ENCODE measurements at places on chromosomes 13 and 19.

DNA sequence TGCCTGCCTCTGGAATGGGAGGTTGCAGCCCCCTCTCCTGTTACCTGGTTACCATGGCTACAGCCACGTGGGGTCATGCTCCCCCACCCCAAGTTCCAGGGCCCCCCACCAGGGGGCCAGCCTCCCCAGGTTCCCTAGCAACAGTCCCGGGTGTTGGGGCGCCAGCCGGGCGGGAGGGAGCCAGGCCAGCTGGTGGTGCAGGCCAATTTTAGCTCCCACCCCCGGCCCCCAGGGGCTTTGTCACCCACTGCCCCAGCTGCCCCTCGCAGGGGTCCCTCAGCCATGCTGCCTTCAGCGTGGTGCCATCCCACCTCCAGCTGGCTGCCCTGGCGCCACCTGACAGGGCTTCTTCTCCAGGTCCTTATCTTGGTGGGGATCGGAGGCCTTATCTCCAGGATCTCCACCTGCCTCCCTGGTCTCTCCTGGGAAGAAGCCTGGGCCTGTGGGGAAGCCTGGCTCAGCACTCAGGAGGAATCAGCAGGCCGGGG is 3.0 kb downstream of the MARK4 start:
- DNase-seq, result no peak

- DNase-seq, result no peak
Measured at GRCh38 chr13:30572859-30573275, 44.9 kb upstream of the USPL1 start.

DNA sequence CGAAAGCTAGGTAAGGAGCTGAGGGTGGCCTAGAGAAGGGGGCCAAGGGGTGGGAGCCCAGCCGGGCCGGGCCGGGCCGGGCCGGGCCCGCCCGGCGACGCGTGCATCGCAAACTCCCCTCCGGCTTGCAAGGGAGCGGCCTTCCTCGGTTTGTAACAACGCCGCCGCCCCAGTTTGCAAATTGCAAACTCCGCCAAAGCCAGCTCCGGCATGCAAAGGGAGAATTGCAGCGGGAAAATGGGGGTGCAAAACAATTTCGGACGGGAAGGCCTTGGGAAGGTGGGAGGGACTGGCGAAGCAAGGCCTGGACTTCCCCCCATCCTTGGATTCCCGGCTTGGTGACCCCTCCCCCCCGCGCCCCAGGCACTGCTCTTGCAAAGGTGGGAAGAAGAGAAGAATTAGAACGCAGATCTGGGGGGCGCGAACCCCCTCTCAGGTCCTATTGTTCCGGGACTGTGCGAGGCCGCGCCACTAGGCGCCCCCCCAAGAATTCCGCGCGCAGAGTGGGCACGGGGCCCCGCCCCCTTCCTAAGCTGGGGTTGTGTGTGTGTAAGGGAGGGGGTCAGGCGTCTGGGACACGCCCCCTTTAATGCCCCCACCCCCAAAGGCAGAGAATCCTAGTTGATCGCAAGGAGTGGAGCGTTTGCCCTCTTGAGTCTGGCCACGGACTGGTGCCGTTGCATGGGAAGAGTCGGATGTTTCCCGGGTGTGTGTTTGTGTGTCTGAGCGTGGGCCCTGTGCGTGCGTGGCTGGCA is 926 bp downstream of the PRR12 start:
- DNase-seq, result no peak

- peak; percentile 94 for DNase-seq
Measured at GRCh38 chr19:2540646-2541454, 64.9 kb downstream of the GADD45B start.

DNA sequence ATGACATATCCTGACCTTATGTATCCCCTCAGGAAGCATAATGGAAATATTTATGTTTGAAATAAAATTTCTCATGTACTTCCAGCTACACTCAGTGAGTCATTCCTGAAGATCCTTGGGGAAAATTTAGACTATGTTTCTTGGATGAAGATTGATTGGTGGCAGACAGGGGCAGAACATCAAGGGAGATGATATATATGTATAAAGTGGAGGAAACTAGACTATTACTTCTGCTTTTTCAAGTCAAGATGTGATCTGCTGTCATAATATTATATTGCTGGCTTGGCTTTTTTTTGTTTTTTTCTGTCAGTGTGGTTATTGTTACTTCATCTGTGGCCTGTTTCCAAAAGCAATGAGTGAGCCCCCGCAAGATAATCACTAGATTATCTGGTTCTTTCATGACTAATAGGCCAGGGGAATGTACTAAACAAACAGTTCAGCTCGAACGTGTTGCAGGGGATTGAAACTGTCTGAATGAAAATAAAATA is 87.2 kb upstream of the TNFSF11 start:
- DNase-seq, result no peak

GRCh38 chr19:4516939-4517300 is 1.4 kb downstream of the PLIN4 start:
- peak; percentile 52 for DNase-seq

DNA sequence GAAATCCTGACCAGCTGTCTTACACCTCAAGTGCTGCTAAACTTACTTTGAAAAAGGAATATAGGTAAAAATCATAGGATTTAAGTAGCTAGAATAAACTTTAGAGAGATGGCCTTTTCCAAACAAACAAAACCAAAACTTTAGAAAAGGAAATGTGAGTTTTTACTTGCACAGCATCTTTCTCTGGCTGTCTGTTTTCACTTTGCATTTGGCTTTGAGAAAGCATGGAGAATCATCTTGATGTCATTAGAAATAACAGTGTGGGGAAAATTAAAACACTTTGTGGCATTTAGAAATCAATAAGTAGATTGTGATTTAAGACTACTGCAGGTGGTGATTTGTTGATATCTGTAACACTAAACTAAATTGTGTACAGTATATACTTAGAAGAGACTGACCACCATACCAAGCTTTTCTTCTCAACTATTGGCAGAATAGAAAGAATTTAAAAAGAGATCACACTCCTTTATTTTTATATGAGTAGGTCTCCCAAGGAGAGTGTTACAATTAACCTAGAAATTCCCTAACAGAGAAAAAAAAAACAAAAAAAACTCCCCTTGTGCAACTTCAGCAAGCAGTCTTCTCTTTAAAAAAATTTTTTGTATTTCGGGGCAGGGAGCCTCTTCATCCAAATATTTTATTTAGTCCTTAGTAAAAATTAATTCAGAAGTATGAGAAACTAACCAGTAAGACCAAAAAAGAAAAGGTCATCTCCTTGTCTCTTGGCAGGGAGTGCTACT is 6.1 kb downstream of the WDFY2 start:
- no peak for DNase-seq

- no peak for DNase-seq
Measured at GRCh38 chr19:52662631-52663030, 24.5 kb upstream of the ZNF83 start.

DNA sequence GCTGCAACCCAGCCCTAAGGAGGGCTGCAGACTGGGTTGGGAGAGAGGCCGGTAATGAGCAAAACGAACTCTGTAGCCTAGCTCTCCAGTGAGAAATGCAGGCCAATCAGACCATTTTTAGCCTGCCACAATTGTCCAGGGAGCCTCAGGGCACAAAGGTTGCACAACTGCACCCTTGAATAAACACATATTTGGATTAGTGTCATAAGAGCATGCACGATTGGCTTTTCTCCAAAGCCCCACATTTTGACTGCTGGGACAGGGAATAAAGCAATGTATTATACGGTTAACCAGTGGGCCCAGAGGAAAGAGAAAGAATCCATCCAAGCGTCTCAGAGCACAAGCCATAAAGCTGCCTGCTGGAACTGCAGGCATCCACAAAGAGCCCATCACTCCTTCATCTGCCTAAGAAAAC is 729.4 kb upstream of the SGCG start:
- DNase-seq, result peak; percentile 61

Data from heart left ventricle (tissue), 16 donors.